ENCODE measurements at places on chromosomes 7 and 10.

GRCh38 chr10:27716521-27716920 is 29.1 kb downstream of the MKX start:
- no peak for DNase-seq

DNA sequence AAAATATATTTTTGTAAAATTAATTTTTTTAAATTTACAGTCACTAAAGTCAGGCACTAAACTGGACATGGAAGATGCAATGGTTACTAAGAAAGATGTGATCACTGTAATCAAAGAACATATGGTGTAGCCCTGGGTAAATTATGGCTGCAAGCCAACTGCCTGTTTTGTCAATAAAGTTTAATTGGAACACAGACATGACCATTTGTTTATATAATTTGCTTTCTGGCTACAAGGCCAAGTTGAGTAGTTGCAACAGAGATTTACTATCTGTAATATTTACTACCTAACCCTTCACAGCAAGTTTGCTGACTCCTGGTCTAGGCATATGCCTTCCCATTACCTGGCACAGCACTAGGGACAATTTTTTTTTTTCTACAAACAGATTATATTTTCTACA is 448.9 kb downstream of the ADRA2A start:
- DNase-seq, result no peak

GRCh38 chr10:21807180-21807579 is 196.3 kb downstream of the DNAJC1 start:
- DNase-seq, result peak; percentile 43

GRCh38 chr7:149783386-149784250 is 10.2 kb upstream of the ZNF467 start:
- peak; percentile 90 for DNase-seq

DNA sequence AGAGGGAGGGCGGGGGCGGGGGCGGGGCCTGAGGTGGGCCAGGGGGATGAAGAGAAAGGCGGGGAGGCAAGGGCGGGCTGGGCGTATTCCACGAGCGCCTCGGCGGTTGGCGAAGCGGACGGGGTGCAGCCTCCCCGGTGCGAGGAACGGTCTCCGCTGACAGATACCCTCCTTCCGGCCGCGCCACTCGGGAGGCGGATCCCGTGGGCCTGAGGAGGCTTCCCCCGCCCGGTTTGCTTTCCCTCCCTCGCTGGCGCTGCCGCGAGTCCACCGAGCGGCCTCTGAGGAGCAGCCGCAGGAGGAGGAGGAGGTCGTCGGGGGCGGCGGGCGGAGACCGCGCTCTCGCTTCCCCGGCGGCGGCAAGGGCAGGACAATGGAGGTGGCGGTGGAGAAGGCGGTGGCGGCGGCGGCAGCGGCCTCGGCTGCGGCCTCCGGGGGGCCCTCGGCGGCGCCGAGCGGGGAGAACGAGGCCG is at the start of gene TRIM24:
Gene TRIM24 (plus strand): TSS at position 84 of the 473 bp plus-strand sequence. CDS start 290 bp downstream, at position 374.
- DNase-seq, result peak; percentile 98

DNA sequence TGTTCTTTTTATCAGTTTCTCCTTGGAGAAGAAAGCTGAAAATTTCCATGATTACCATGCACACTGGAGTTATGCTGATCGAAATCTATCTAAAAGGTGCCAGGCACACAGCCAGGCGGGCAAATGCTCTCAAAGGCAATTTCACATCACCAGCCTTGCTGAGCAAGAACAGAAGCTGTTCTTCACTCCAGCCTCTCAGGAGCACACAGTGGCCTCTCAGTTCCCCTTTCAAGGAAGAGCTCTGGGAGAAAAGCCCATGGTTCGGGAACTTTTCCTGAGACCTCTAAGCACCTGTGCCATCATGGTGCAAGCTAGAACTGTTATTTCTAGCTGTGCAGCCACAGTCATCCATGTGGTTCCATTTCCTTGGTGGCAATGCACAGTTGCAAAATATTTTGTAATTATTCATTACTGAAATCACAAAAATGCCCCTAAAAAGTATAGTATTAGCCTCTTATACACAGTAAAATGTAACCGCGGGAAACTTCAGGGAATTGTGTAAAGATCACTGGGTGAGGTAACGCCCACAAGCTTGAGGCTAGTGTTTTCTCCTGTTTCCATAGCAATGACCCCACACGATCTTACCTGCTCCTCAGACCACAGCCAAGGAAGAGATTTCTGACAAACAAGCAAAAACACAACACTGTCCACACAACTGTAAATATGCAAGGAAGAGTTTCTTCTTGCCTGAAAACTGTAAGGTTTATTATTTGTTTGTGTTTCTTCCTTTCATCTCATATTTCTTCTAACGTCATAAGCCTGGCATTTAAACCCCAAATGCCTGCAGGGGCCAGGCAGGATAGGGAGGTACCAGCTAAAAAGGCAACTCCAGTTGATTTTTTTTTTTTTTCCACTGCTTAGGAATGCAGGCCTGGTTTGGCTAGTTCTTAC is 121.2 kb downstream of the FAM107B start:
- peak; percentile 54 for DNase-seq

GRCh38 chr10:45581216-45581549 is 91.4 kb downstream of the ZFAND4 start:
- DNase-seq, result no peak

GRCh38 chr7:67637023-67637358 is 640.4 kb downstream of the TYW1 start:
- DNase-seq, result peak; percentile 38

- DNase-seq, result no peak
These were observed 20.6 kb downstream of the DNAJB6 start for GRCh38 chr7:157357129-157358040.

GRCh38 chr7:151245360-151246101 is 3.0 kb downstream of the SMARCD3 start:
- DNase-seq, result peak; percentile 95

- DNase-seq, result no peak
These were observed 5.4 kb downstream of the FAM171A1 start for GRCh38 chr10:15365692-15366091.

GRCh38 chr7:148515237-148515636 is 75.3 kb upstream of the C7orf33 start:
- DNase-seq, result no peak

Measured in H7 (cell line).